ENCODE measurements at places on chromosomes 6 and 20.

DNA sequence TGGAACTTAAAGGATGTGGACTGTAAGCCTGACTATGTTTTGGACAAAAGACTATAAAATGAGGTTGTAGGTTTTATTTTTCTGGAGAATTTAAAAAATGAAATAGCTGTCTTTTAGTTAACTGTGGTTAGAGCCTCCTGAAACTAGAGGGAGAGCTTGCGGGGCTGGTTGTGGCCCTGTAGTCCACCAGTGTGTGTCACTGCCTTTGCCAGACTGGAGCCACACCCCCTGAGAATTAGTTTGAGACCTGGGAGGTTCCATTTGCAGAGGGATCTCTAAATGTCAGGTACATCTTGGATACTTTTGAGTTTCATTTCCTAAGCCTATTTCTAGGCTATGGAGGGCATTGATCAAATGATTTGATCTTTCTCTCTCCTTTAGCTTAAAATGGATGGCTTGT lies 20.8 kb downstream of the ZC2HC1B start:
- DNase-seq = no peak
- no peak overlapping the region for H3K4me3 ChIP-seq
- H3K36me3 ChIP-seq = no peaks in the 10 kb centered on the region
- H3K4me1 ChIP-seq = no peaks in the 10 kb centered on the region

DNA sequence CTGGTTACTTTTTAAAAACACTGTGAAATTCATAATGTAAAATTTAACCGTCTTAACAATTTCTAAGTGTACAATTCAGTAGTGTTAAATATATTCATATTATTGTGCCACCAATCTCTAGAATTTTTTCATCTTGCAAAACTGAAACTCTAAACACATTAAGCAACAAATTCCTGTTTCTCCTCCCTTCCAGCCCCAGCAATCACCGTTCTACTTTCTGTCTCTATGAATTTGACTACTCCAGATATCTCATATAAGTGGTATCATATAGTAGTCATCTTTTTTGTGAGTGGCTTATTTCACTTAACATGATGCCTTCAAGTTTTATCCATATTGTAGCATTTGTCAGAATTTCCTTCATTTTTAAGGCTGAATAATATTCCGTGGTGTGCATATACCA lies 44.7 kb downstream of the RSPH3 start:
- no peak overlapping the region for H3K27ac ChIP-seq
- no peak overlapping the region for H3K4me3 ChIP-seq
- H3K36me3 ChIP-seq = no peaks in the 10 kb centered on the region
- no peaks in the 10 kb centered on the region for H3K4me1 ChIP-seq
- DNase-seq = no peak

- no peak for DNase-seq
- H3K36me3 ChIP-seq = no peaks in the 10 kb centered on the region
- no peaks in the 10 kb centered on the region for H3K27me3 ChIP-seq
- no peak overlapping the region for H3K4me3 ChIP-seq
These were observed 27.1 kb downstream of the CYP24A1 start for GRCh38 chr20:54146672-54147071.

- H3K27ac ChIP-seq = no peak overlapping the region
- DNase-seq = no peak
- H3K4me3 ChIP-seq = no peak overlapping the region
- H3K27me3 ChIP-seq = no peaks in the 10 kb centered on the region
These were observed 33.3 kb upstream of the ZBP1 start for GRCh38 chr20:57653546-57653900.

All from vagina (tissue), 2 donors.